ENCODE measurements at places on chromosomes 5 and 9.

DNA sequence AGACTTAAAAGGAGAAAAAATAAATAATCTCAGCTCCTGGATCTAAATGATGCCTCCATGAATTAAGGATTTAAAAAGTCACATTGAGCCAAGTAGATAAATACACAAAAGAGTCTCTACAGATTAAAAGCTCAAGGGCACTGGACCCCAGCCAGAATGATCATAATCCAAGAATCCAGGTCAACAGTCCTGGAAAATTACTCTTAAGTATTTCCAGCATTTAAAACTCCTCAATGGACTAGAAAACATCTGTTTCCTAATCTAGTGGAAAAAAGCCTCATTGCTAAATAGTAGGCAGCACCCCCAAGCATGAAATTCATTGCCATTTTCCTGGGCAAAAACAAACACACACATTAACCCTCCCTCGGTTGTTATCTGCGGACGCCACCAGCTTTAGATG, 96.8 kb downstream of the FRMD3 start:
- DNase-seq = no peak

- no peak for DNase-seq
Observed at GRCh38 chr5:168931638-168932345, 352.6 kb upstream of the PANK3 start.

DNA sequence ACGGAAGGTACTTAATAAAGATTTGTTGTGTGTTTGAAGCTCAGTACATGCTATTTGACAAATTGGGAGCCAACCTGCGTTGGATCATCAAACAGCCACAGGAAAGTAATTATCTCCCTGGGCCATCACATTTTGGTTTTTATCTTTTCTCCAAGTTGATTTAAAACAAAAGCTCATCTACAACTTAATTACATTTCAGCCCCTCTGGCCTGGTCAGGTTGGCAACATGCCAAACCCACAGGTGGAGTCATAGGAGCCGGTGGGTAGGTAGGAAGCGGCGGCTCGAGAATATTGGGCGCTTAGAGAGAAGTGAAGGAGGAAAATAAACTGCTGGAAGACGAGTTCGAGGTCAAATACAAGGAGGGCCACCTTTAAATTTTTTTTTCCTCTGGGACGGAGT, 64.9 kb upstream of the FANCC start:
- DNase-seq = no peak

- no peak for DNase-seq
Observed at GRCh38 chr5:59976342-59976741, 82.8 kb upstream of the PDE4D start.

- no peak for DNase-seq
Observed at GRCh38 chr9:110013064-110013463, 194.9 kb downstream of the C9orf152 start.

GRCh38 chr5:72681781-72682180, 134.7 kb upstream of the TNPO1 start:
- no peak for DNase-seq

GRCh38 chr9:134297083-134297410, 29.2 kb upstream of the RXRA start:
- no peak for DNase-seq

GRCh38 chr5:135005076-135005475, 29.0 kb downstream of the PITX1 start:
- DNase-seq = no peak

DNA sequence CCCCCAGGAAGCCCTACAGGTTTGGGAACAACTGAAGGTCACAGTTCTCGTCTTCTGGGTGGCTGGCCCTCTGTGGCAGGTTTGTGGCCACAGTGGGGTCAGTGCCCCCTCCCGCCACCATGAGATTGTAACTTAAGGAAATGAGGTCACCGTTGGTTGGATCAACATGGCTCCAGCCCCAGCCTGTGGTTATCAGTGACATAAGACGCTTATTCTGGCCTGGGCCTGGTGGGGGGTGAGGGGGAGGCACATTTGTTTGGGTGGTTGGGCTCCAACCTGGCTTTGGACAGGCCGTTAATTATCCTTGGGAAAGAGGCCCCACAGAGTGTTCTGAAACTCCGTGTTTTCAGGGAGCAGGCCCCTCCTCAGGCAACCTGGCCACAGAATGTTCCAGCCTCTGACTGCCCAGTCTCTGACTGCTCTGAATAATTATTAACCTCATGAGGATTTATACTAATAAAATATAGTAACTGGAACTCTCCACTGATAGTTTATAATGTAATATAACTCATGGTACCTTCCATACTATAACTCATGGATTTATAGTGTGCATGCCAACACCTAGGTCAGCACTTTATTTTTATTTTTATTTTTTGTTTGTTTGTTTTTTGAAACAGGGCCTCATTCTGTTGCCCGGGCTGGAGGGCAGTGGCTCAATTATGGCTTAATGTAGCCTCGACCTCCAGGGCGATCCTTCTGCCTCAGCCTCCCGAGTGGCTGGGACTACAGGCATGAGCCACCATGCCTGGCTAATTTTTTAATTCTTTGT, 58.0 kb upstream of the RPL26L1 start:
- DNase-seq = no peak

DNA sequence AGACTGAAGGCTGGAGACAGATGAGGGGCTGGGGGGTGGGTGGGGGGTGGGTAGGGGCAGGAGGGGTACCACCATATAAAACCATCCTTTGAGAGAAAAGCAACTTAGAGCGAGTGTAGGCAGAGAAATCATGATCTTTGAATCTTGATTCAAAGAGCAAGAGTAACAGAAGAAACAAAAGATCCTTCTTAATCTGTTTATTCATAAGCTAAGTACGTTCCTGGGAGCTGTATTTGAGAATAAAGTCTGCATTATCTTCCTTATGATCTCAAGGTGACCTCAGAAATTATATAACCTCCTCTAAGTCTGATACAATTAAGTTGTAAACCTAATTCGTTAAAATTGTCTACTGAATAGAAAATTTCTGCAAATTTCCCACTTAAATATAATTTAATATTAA, 558.8 kb downstream of the NR2F1-AS1 start:
- no peak for DNase-seq

DNA sequence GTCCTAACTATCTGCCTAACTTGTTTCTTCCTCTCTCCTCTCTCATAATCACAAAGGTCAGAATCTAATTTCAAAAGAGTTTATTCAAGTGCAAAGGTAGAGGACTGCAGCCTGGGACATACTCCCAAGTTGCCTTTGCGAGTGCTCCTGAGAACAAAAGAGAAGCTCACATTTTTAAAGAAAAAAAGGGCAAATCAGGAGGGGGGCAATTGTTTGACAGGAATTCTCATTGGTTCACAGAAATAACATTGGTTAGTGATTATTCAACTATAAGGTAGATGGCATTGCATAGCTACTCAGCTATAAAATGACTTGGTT, 108.1 kb upstream of the RAI14 start:
- DNase-seq = no peak

- no peak for DNase-seq
Observed at GRCh38 chr9:11023201-11023600, 410.4 kb upstream of the PTPRD start.

DNA sequence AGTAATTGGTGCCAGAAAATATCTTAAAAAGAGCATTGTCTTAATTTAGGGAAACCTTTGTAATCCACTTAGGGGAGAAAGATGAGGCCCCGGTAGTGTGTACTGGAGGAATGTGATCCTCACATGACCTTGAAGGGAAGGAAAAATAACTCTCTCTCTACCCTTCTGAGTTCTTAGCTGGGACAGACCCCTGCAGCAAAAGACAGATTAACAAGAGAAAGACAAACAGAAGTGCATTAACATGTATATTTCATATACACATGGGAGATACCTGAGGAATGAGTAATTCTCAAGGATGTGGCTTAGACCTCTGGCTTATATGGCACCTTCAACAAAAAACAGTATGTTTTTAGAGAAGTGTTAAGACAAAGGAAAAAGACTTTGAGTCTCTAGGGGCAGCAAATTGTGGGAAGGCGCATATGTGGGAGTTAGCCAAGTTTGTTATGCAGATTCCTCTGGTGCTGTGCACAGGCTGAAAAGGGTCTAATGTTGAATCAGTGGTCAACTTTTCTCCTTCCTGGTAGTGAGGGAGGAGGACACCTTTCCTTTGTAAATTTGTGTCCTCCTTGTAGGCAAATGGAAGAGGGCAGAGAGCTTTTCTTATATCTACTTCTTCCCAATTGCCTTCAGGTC, 138.8 kb downstream of the LRRC70 start:
- DNase-seq = no peak

- no peak for DNase-seq
Observed at GRCh38 chr5:65718576-65719310, 3.2 kb downstream of the SGTB start.

DNA sequence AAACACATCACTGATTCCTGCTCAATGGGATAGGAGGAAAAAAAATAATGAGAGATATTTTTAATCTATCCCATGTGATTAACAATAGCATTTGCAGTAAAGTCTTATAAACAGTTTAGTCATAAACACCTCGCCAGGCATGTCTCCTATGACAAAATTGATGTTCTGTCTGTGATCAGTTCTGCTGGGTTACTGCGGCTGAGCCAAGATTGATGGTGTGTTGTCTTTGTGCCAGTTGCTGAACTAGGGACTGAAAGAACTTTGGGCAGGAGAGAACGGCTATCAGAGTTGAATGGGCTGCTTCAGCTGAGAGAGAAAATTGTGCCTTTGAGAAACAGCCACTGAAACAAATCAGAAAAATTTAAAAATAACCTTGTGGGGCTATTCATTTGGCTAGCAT, 37.3 kb upstream of the MAMDC2 start:
- no peak for DNase-seq

- DNase-seq = no peak
Observed at GRCh38 chr5:140594169-140594568, 29.5 kb downstream of the SLC35A4 start.

DNA sequence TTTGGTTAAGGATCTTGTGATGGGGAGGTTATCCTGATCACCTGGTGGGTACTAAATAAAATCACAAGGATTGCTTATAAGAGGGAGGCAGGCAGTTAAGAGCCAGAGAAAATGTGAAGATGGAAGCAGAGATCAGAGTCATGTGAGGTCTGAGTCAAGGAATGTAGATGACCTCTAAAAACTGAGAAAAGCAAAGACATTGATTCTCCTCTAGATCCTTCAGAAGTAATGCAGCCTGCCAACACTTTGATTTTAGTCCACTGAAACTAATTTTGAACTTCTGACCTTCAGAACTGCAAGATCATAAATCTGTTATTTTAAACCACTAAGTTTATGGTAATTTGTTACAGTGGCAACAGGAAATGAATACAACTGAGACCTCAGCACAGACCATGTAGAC, 499.0 kb downstream of the GADD45G start:
- no peak for DNase-seq

- DNase-seq = no peak
Observed at GRCh38 chr9:117445631-117446030, 30.8 kb upstream of the ASTN2 start.

GRCh38 chr5:138605254-138605972, 30.2 kb upstream of the HSPA9 start:
- no peak for DNase-seq

- no peak for DNase-seq
Observed at GRCh38 chr9:75906531-75906930, 16.1 kb downstream of the PCSK5 start.

DNA sequence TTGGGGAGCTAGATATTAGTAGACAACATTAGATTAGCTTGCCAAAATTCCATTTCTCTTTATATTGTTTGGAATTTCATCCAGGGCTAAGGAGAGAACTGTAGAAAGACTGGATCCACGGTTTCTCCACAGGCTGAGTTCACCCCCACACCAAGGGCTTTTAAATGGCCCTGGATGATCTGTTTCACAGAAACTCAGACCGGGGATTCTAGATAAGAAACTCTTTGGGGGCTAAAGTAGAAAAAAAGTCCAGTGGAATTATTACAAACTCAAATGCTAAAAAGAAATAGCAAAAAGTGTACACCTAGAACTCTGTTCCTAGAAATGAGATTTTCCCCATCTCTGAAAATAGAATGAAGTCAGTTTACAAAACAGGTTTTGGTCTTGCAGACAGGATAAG, 80.9 kb downstream of the SUSD1 start:
- DNase-seq = no peak

DNA sequence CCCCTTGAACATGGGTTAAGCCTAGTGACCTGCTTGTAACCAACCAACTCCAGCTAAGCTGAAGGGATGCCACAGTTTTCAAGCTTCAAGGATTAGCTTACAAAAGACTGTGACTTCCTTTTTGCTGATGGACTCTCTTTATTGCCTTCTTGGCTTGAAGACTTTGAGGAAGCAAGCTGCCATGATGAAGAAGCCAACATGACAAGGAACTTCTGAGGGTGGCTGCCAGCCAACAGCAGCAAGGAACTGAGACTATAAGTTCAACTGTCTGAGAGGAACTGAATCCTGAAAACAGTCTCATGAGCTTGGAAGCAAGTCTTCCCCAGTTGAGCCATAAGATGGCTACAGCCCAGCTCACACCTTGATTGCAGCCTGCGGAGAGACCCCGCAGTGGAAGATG, 116.1 kb upstream of the TAF11L2 start:
- no peak for DNase-seq

GRCh38 chr5:132017316-132017715, 5.9 kb upstream of the ACSL6 start:
- no peak for DNase-seq

- DNase-seq = no peak
Observed at GRCh38 chr9:72790989-72791388, 161.9 kb downstream of the ALDH1A1 start.

DNA sequence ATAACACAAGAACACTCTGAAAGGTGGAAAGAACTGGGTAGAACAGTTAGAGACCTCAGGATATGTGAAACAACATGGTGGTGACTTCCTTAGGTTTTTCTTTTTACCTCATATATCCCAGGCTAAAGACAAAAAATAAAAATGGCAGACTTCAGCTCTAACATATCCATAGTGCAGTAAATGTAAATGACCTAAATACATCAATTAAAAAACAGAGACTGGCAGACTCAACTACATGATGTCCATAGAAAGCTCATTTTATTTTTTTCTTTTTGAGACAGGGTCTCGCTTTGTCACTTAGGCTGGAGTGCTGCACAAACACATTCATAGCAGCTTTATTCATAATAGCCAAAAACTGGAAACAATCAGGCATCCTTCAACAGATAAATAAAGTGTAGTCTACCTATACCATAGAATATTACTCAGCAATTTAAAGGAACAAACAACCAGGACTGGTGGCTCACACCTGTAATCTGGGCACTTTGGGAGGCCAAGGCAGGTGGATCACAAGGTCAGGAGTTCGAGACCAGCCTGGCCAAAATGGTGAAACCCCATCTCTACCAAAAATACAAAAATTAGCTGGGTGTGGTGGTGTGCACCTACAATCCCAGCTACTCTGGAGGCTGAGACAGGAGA, 4.8 kb downstream of the C5orf15 start:
- DNase-seq = no peak

DNA sequence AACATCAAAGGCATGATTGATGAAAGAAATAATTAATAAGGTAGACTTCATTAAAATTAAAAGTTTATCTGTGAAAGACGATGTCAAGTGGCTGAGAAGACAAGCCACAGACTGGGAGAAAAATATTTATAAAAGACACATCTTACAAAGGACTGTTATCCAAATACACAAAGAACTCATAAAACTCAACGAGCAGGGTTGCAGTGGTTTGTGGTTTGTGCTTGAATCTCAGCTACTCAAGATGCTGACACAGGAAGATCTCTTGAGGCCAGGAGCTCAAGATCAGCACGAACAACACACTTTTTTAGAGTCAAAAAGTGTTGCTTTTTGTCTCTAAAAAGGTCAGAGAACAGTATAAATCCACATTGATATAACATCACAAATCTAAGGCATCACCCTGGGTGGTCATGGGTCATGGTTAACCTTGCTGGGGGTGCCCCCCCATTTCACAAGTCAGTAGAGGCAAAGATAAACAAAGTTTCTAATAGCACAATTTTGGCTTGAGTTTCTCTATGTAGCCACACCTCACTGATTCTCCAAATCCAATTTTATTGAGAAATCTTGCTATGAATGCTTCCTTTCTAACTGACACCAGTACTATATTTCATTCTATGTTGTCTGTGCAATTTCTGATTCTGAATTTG, 342.9 kb upstream of the RPS23 start:
- DNase-seq = no peak

All from hippocampal formation (tissue), 2 donors.